ENCODE measurements at places on chromosomes 1 and 21.

DNA sequence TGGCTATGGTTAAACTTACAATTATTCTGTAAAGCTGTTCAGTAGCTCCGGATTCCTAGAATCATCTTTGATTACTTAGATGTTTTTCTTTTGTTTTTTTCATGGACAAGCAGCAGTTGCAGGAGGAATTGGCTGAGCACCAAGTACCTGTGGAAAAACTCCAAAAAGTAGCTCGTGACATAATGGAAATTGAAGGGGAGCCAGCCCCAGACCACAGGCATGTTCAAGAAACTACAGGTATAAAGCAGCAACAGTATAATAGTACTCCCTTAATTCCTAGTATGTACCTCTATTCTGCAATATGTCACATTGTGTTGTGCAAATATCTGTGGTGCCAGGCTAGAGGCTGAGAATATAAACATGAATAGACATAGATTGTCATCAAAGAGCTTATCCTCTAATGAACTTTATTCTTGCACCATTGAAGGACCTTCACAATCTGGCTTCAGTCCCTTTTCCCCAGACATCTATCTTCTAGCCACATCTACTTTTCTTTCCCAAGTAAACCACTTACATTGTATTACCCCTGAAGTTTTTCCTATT lies 132.3 kb upstream of the BMP8A start:
- DNase-seq, result no peak

DNA sequence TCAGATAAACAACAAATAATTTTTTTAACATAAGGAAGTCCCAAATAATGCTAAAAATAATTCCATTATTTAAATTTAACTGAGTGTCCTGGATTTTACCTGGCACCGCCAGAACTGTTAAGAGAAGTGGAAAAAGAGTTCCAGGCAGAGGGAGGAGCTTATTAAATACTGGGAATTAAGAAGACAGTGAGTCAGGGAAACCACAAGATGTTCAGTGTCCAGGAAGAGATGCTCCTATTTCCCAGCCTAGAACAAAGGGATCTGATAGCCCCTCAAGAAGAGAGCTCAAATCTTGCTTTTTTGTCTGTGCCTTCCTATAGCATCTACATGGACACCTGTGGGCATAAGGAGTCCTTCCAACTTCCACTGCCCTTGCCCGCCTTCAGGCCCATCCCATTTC lies 85.9 kb downstream of the PGM1 start:
- no peak for DNase-seq

GRCh38 chr1:87495147-87495546 lies 166.5 kb downstream of the LMO4 start:
- DNase-seq, result no peak

DNA sequence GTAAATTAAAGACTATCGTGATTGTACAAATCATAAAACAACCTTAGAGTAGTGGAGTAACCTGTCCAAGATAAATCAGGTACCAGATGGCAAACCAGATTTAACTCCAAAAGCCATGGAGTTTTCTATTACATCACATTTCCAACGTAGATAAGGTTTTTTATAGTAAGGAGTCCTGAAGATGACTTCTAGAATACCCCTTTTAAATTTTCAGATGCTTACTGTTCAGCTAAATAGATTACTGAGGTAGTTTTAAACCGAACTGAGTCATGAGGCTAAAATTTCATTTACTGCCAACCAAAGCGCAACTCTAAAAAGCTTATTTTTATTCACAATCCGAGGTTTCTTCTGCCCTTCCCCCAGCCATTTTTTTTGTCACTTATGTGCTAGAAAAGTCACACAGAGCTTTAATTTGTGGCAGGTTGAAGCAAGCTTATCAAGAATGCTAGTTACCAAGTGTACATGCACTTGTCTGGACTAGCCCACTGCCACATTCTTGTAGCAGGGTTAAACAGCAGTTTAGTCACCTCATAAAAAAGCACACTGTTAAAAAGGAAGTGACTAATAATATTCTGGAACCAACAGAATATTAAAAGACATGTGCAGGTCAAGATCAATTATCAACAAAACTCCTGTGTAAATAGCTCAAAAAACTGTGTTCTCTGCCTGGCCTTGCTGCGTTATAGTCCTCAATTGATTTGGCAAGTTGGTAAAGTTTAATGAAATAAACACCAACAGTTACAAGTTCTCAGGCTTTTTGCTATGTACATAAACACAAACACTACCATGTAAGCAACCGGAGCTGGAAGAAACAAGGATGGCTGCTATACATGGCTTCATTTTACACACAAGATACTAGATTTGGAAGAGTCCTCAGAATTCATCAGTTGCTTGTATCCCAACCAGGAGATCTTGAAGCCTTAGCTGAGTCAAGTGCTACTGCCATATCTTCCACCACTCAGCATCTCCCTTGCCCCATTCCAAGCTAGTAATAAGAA lies 180.3 kb upstream of the DMRTA2 start:
- DNase-seq, result no peak

GRCh38 chr1:3902571-3903091 lies 2.6 kb upstream of the C1orf174 start:
- no peak for DNase-seq

GRCh38 chr1:201946224-201946908 lies at the start of gene LMOD1:
TSS of gene LMOD1 (minus strand) at chr1:201946548. CDS start at chr1:201946340, 208 bp downstream.
- no peak for DNase-seq

DNA sequence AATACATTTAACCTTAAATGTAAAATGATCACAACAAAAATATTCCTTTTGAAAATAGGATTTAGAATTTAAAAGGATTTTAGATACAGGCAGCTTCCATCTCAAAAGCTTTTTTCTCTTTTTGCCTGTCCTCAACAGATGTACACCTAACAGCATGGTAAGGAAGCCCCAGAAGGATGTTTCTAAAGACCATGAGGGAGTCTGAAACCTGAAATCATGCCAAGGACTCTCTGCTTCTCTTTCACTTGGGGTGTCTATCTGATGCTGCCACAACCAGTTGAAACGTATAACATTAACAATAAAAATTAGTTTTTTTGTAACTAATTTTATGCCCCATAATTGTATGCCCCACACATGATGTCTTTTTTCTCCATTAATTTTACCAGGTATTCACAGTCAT lies 5.4 kb upstream of the ZNF281 start:
- no peak for DNase-seq

GRCh38 chr1:27509127-27510080 lies 19.4 kb upstream of the WASF2 start:
- no peak for DNase-seq

DNA sequence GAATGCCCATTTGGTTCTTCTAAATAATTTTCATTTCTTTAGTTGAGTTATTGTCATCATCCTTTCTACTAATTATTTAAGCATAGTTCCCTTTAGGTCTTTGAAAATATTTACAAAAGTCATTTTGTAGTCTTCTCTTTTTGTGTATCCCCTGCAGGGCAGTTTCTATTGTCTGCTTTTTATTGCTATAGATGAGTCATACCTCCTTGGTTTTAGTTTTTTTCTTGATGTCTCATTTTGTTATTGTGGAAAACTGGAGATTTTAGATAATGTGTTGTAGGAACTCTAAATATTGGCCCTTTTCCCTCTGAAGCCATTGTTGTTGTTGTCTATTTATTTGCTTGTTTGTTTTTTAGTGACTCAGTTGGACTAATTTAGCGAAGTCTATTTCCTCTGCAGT lies 387.9 kb downstream of the NUF2 start:
- DNase-seq, result no peak

- no peak for DNase-seq
Measured at GRCh38 chr1:12475530-12475934, 142.5 kb downstream of the DHRS3 start.

DNA sequence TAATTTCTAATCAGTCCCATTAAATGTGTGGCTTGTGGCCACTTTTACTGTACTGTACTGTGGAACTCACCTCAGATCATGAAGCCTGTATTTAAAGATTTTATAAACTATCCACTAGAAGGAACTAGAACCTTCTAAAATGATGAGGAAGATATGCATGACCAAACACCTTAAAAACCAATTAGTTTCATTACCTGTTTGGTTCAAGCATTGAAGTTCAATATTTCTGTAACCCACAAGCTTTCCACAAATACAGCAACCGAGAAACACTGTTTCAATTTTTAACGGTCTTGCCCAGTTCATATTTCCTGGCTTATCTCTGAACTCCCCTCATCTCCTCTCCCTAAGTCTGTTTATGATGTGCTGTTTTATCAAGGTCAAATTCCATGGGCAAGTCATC lies 264.3 kb upstream of the PLD5 start:
- DNase-seq, result no peak

DNA sequence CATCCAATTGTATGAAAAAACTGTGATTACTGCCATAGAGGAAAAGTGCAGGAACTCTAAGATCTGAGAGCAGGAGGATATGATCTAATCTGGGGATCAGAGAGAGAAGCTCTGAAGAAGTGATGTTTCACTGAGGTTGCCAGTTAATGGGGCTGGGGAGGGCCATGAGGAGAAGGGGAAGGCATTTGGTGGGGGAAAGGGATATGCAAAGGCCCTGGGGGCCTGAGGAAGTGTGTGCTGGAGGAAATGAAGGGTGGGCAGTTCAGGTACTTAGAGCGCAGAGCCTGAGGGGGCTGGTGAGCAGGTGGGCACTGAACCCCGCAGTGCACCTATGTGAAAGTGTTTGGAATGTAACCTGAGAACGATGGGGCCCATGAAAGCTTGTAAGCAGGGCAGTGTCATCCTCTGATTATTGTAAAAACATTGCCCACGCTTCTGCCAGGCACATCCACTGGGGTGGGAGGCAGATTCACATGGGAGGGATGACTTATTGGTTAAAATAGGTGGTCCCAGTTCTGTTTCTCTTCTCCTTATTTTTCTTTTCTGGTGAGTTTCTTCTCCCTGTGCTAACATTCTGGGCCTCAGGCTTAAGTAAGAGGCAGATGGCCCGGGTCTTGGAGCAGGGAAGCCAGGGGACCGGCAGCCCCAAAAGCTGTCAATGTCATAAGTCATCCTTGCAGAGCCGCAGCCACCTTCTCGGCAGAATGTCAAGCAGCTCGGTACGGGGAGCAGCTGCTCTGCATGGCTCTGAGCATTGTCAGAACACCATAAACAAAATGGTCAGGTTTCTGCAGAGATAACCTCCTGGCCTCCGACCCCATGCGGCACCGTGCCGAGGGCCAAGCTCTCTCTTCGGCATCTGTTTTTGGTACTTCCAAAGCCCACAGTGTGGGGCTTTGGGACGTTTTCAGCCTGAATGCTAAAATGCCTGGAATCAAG lies 492.0 kb upstream of the VAMP3 start:
- DNase-seq, result no peak

GRCh38 chr1:5664081-5664768 lies 328.0 kb downstream of the NPHP4 start:
- DNase-seq, result no peak

- no peak for DNase-seq
Measured at GRCh38 chr1:85707267-85707989, 805 bp downstream of the ZNHIT6 start.

GRCh38 chr1:206030714-206031113 lies 7.0 kb upstream of the CTSE start:
- DNase-seq, result peak; percentile 40

GRCh38 chr1:151043163-151043562 lies 4.4 kb upstream of the C1orf56 start:
- no peak for DNase-seq

DNA sequence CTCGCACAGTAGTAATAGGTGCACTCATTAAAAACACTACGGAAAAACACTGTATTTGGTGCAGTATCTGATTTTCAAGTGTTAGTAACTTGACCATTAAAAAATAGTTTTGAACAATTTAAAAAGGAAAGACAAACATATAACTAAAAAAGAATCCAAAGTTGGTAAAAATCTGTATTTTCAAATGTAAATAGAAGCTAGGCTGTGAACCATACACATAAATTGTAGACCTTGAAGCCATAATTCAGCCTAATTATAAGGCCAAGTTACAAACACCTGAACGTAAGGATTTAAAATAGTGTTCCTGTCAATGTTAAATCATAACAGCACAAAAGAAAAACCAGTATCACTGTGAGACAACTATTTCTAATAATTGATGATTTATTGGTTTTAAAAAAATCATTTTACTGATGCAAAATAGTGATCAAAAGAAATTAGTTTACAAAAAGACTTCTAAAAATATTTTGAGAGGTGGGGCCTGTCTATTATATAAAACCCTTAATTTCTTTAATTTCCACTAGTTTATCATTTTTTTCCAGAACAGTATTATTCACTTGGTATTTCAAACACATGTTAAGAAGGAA lies 4.5 kb downstream of the IRF2BP2 start:
- no peak for DNase-seq

- DNase-seq, result no peak
Measured at GRCh38 chr1:79604490-79605198, 598.1 kb upstream of the ADGRL4 start.

DNA sequence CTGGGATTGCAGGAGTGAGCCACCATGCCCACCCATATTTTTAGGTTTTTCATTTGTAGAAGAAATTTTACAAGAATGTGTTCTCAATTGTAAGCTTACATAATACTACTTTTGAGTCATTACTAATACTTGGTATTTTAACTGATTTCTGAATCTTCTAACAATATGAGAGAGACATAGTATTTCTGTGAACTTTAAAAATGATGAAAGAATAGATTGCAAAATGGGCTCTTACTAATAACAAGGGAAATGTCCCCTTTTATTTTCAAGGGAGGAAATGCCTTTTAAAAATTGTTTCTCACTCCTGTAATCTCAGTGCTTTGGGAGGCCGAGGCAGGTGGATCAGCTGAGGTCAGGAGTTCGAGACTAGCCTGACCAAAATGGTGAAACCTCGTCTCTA lies 5.9 kb downstream of the AGO3 start:
- DNase-seq, result no peak

GRCh38 chr21:32641710-32642698 lies 29.8 kb upstream of the CFAP298 start:
- no peak for DNase-seq

DNA sequence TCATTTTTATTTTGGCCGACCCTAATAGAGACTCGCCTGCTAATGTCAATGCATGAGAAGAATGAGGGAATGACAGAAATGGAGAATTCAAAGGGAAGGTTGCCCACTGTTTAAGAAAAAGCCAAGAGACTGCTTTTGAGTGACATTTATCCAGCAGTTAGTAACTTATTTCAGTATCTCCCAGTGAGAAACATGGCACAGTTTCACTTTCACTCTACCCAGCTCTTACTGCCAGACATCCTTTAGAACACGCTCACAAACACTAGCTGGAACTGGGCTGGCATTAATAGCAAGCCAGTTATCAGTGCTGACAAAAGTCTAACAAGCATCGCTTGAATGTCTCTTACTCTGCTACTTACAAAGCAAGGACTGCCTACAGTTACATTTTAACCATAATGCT lies 8.5 kb downstream of the GGPS1 start:
- DNase-seq, result no peak

DNA sequence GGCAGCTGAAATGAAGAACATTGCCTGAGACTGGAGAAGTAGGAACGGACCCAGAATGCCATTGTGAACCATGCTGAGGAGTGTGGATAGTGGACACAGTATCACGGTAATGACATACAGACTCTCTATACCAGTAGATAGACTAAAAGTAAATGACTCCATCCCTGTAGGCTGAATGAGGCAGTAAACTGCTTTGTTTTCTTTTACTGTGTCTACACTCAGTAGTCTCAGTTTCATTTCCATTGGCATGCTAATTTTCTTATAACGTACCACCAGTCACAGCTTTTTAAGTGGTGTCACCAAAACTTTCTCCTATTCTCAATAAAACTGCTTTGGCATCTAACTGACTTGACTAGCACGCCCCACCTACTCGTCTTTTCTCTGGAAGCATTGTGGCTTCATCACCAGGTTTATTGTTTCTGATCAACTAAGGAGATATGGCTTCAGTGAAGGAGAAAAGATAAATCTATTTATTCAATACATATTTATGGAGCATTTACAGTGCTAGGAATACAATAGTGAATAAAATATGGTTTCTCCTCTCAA lies 8.4 kb upstream of the ZNF697 start:
- DNase-seq, result no peak

- DNase-seq, result no peak
Measured at GRCh38 chr21:43302769-43303168, 124.2 kb downstream of the SIK1 start.

Data from stimulated activated CD4-positive, alpha-beta T cell treated with anti-CD3 and anti-CD28 coated beads, Interleukin-1b, Interleukin-23, amount 100 ng/mL, for 1 hour (primary cell).